ENCODE measurements at places on chromosomes 12 and 14.

DNA sequence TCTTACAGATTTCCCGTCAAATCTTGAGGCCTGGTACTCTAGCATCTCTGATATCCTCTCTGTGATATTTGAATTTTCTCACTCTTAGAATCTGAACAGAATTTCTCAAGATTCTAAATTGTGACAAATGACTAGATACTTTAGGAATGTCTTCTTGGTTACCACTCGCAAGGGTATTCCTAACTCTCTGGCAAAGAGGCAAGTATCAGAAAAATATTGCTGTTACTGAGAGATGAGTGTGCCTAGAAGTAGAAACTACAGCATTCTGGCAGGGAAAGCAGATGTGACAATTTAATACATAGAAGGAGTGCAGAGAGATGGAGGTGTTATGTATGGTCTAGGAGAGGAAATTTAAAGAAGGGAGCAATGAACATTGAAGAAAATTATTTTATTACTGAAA, 467.8 kb downstream of the LRIG3 start:
- peak; percentile 52 for DNase-seq

GRCh38 chr12:102171951-102172350, 25.7 kb downstream of the PMCH start:
- DNase-seq = no peak

- no peak for DNase-seq
Observed at GRCh38 chr12:130299574-130299973, 38.1 kb upstream of the PIWIL1 start.

GRCh38 chr12:22332202-22332601, 2.3 kb downstream of the ST8SIA1 start:
- no peak for DNase-seq

DNA sequence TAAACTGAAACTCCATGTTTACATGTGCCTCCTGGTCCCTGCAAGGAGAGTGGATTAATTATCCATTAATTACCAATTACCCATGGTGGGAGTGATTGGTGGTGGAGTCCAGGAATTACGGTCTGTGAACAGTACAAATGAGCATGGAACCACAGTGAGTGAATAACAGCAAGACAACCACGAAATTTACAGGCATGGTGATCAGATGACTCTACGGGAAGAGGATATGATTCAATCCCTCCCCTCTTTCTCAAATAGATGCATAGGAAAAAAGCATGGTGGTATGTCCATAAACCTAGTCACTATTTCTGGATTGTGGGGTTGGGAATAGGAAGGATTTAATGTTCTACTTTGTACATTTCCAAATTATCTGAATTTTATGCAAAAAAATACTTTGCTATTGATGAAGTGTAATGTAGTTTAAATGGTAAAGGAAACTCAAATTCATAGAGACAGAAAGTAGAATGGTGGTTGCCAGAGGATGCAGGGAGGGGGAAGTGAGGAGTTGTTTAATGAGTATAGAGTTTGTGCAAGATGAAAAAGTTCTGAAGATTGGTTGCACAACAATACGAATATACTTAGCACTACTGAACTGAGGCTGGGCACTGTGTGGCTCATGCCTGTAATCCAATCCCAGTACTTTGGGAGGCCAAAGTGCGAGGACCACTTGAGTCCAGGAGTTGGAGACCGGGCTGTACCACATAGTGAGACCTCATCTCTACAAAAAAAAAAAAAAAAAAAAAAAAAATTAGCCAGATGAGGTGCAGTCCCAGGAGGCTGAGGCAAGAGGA, 41.2 kb upstream of the C12orf75 start:
- peak; percentile 40 for DNase-seq

GRCh38 chr12:70826156-70826555, 94.4 kb downstream of the PTPRR start:
- no peak for DNase-seq

DNA sequence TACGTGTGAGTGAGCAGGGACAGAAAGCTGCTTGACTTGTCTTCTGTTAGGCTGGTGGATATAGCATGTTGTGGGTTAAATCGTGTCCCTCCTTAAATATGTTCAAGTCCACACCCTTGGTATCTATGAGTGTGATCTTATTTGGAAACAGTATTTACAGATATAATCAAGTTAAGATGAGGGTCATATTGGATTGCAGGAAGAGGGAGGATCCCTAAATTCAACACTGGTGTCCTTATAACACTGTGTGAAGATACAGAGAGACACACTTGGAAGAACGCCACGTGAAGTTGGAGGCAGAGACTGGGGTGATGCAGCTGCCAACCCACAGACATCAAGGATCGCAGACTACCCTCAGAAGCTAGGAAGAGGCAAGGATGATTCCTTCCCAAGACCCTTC, 275.2 kb upstream of the SSTR1 start:
- DNase-seq = peak; percentile 9

GRCh38 chr12:77435446-77436091, 370.2 kb upstream of the E2F7 start:
- no peak for DNase-seq

GRCh38 chr12:26239122-26239851, 43.9 kb downstream of the SSPN start:
- peak; percentile 94 for DNase-seq

DNA sequence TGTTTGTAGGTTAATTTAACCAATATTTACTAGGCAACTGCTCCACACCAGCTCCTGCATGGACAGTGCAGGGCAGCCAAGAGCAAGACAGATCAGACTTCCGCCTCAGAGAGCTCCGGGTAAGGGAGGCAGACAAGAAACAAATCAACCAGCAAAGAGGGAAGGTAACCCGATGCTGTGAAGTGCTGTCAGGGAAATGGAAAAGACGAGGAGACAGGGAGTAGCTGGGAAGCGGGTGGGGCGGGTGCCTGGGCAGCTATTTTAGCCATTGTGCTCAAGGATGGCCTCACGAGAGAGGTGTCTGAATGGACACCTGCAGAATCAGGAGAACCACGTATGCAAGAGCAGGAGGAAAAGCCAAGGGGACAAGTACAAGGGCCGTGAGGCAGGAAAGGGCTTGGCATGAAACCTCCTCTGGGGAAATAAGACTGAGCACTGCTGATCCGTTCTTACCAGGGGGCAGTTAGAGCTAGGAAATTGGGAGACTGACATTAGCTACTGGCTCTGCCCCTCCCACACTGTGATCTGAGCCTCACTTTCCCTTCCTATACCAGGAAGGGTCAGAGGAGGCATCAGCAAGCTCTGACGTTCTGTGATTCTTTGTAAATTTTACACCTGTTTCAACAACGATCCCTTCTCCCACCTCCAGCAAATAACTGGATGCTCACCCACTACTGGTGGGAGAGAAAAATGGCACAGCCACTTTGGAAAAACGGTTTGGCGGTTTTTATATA, 6.5 kb upstream of the TMEM119 start:
- no peak for DNase-seq

Measured in GM03348 (cell line).